T-helper 17 cell (primary cell): ENCODE measurements at places on chromosomes 2 and 18.

- DNase-seq, result no peak
Observed at GRCh38 chr2:128530025-128530573, 211.4 kb upstream of the HS6ST1 start.

DNA sequence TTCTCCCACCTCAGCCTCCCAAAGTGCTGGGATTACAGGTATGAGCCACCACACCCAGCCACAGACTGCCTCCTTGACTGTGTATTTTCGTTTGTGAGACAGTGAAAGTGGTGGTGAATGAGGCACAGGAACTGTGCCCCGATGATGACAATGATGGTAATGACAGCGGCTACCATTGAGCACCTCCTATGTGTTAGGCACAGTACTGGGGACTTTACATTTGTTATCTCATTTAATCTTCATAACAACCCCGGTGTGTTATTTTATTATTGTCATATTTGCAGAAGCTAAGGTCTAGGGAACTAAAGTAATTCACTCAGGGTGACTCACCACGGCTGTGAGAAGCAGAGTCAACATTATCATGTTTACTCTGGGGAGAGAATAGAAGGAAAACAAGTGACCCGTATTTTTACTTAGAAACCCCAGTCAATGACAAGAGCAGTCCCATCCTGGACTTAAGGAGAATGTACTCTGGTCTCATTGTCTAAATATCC is 77.6 kb upstream of the ALPP start:
- DNase-seq, result no peak

DNA sequence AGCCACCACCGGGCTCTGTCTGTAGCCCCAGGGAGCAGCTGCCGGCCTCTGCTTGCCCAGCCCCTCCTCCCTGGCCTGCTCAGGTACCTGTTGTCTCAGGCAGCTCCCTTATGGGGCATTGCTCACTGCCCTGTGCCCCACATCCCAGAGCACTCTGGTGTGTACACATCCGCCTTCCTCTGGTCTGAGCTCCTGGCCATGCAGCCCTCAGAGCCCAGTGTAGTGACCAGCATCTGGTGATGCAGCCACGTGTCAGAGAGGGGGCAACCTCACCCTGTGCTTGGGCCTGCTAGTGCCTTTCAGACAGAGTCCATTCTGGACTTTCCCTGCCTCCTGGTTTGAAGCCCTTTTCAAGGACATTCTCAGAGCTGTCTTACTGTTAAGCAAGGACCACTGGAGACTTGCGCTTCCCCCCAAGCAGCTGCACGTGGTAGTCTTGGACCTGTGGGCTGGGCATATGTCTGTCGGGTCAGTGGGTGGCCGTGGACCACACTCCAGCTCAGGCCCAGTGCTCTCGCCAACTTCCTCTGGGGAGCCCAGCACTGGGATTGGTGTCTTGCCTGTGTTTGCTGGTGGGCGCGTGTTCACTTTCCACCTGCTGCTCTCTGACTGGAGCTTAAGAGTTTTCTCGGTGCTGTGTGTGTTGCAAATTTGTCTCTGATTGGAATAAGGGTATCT is 30.7 kb downstream of the DGKD start:
- DNase-seq, result no peak

- DNase-seq, result no peak
Observed at GRCh38 chr2:72222829-72223564, 75.3 kb upstream of the CYP26B1 start.

- DNase-seq, result no peak
Observed at GRCh38 chr2:31238126-31238905, 4.4 kb downstream of the EHD3 start.

DNA sequence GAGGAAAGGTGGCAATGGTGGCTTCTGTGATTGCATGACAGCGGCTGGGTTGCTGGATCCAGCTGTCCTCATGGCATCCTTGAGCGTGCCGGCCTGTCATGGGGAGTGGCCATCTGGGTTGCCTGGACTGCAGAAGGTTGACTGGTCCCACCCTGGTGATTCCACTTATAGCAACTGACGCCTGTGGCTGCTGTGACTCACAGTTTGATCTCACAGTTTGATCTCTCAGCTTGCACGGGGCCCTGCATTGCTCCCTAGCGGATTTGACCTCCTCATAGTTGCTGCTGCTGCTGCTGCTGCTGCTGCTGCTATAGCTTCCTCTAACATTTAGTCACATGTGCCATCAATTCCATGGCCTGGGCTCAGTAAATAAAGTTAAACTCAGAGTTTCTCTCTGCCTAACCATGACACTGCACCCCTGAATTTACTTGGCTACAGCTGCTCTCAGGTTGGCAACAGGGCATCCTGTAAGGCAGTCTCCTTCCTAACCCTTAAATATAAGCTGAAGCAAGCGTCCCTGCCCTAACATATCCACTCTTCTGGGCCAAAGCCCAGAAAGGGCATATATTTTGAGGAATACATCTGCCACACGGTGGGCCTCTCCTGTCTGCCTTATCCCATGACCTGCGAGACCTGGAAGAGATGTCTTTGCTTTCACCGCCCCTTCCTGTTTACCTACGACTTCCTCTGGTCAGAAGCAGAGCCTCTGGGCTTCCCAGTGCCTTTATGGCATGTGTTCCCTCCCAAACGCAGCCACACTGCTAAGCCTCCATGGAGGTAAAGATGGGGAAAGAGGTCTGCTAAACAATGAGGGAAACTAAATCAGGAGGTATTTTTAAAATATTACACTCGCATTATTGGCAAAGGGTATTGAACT is 37.8 kb upstream of the CCDC150 start:
- no peak for DNase-seq

DNA sequence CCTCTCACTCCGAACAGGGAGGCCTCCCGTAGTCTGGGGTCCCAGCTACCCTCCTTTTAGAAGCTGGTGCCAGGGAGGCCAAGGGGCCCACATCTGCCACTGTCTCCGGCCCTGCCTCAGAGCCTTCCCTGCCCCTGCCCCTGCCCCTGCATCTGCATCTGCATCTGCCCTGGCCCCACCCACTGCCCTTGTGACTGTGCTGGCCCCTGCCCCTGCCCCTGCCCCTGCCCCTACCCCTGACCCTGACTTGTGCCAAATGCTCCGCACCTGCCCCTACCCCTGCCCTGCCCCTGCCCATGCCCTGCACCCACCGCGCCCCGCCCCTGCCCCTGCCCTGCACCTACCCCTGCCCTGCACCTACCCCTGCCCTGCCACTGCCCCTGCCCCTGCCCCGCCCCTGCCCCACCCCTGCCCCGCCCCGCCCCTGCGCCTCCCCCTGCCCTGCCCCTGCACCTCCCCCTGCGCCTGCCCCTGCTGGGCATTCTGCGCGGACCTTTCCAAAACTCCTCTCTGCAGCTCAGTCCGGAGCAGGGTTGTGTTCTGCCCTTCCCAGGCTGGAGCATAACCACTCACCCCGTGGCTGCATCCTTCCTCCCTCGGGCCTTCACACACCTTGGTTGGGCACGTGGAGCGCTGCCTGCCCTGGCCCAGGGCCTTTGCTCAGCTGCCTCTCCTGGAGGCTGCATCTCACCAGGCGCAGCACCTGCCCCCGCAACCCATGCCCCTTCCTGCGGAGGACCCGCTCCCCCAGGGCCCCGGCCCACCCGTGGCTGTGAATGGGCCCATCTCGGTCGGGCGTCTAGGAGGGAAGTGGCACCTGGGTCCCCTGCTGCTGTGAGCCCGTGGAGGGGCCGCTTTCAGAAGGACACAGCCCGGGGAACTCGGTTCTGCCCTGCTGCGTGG is 5.4 kb downstream of the SNTG2 start:
- DNase-seq, result no peak

DNA sequence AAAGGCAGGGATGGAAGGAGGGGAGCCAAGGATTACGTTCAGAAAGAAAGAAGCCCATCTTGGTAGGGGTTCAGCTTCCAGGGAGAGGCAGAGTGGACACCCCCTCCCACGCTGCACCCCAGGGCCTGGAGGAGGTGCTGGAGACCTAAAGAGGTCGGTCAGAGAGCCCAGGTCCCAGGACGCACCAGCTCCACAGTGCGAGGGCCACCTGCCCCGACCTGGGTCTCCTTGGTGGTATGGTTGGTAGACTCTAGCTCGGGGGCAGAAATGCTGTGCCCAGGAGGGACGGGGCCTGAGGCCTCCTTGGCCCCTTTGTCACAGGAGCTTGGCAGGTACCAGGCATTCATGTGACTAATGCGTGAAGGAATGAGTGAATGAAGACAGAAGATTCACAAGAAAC is 87.1 kb upstream of the RAB6C start:
- DNase-seq, result no peak

DNA sequence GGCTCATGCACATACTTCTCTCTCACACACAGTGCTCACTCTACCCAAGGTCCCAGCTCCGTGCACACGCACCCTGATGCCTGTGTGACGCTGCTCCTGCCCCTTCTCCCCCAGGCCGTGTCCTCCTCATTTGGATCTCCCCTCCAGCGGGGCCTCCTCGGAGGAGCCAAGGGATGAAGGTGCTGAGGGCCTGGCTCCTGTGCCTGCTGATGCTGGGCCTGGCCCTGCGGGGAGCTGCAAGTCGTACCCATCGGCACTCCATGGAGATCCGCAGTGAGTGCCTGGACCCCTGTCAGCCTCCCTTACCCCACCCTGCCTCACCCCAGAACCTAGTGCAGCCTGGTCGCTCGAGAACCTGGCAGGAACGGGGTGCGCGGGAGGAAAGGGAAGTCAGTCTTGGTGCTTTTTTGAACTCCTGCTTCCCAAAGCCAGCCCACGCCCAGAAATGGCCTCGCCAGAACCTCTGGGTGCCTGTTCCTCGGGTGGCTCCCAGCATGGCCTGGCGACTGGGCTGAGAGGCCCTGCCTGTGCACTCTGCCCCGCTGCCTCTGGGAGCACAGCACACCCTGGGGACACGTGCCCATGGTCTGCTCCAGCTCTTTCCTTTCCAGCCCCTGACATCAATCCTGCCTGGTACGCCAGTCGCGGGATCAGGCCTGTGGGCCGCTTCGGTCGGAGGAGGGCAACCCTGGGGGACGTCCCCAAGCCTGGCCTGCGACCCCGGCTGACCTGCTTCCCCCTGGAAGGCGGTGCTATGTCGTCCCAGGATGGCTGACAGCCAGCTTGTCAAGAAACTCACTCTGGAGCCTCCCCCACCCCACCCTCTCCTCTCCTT is at the start of gene PRLH:
PRLH (plus strand) TSS at position 174 of the 835 bp plus-strand sequence; CDS start at position 174, 0 bp downstream.
- no peak for DNase-seq

DNA sequence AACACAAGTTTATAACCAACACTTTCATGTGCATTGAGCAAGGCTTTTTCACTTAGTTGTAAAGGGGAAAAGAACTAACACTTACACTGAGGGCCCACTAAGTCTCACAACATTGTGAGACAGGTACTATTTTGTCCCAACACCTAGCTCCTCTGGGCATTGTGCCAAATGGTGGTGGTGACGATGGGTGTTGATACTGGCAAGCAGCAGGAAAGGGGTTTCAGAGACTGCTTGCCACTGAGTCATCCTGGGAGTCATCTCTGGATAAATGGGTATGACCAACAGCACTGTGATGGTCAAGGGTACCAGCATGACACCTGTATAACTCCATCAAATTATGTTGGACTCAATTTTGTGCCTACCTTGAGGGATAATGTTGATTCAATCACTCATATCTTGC is 138.8 kb upstream of the ITGA6 start:
- DNase-seq, result no peak

- DNase-seq, result no peak
Observed at GRCh38 chr2:161915121-161915520, 158.9 kb downstream of the DPP4 start.

- no peak for DNase-seq
Observed at GRCh38 chr2:191329841-191330240, 84.6 kb downstream of the MYO1B start.

DNA sequence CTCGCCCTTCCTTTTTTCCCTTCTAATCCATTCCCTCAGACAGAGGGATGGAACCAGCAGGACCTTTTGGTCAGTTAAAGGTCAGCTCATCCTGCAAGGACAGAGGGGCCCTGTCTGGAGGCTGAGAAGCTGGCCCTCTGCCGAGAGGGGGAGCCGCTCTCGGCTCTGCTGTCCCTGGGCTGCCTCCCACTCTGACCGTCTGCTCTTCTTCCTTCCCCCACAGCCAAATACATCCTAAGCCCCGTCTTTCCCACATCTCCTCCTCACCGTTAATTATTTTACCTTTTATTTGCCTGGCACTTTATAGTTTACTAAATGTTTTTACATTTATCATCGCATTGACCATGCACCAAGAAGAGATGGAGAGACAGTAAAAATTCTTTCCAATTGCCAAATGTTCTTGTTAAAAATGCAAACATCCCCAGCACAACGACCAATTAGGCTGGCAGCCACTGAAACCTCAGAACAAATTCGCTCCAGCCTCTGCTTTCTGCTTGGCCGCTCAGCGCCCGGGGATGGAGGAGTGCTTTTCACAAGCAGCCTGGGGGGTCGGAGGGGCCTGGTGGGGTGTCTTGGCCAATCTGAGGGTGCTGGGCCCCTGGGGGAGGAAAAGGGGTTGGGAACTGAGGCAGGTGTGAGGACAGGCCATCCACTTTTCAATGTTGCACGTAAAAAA is 123.7 kb downstream of the TNS1 start:
- DNase-seq, result no peak

DNA sequence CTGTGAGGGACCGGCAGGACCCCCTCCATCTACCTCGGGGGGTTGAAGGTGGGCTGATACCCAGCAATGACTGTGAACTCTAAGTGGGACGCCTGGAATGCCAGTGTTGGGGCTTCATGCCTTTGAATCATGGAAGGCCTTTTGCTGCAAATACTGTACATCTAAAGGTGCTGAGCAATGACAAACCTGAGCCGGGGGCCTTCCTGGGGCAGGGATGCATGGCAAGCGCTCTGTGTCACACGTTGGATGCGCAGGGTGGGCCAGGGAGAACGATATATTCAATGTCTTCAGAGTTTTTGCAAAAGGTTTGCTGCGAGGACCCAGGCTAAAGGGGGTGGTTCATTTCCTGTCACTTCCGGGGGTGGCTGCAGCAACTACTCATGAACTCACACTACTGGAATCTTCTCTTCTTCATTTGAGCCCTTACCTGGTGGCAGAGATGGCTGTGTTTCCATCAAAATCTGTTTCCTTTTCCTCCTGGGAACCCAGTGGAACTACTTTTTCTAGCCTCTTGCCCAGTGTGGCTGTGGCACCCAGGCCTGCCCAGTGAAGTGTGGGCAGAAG is 24.1 kb upstream of the INHBB start:
- no peak for DNase-seq

GRCh38 chr2:184039493-184039892 is 558.8 kb upstream of the ZNF804A start:
- DNase-seq, result no peak

GRCh38 chr2:240051697-240052096 is 1.6 kb downstream of the OR6B3 start:
- DNase-seq, result no peak

DNA sequence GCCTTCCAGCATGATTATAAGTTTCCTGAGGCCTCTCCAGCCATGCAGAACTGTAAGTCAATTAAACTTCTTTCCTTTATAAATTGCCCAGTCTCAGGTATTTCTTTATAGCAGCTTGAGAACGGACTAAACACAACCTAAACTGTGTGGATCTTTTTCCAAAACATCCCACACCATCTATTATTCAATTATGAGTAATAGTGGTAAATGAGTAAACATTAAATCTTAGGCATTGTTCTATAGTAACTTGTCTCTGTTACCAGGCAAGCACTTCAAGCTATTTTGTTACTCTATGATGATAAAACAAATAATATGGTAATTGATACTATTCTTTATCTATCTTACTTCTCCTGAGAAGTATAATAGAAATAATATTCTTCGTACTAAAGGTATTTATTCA is 536.9 kb upstream of the CHAC2 start:
- no peak for DNase-seq
